Right ventricle myocardium inferior (tissue), 1 donor: ENCODE measurements at places on chromosomes 1 and 21.

DNA sequence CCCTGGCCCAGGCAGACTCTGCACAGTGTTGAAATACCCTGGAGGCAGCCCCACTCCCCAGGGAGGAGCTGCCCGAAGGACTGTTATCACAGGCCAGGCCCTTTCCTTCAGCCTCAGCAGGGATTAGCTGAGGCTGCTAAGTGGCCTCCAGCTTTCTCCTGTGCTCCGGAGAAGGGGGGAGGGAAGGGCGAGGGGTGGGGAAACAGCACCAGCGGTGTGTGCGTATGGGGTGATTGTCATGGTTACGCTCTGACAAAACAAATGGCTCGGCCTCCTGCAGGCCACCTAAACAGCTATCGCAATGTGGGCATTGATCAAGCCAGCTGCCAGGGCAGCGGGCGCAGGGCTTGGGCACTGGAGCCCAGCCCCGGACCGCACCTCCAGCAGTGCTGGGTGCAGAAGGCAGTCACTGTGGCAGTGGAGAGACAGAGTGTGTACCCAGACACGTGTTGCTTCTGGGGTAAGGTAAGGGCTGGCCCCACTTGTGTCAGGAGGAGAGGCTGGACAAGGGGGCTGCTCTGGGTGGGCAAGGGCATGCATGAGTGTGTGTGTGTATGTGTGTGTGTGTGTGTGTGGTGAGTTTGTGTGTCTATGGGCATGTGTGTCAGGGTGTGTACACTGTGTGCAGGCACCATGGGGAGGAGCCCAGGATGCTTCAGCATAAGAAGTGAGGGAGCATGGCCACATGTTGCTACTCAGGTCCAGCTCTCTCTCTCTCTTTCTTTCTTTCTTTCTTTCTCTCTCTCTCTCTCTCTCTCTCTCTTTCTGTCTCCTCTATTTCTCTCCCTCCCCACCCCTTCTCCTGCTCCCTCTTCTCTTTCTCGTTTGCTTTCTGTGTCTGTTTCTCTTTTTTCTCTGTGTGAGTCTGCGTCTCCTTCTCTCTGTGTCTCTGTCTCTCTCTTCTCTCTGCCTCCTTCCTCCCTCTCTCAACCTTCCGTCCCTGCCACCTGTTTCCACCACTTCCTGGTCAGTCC lies at the start of gene VWA5B1:
VWA5B1 (plus strand) TSS at position 252 of the 974 bp plus-strand sequence. CDS start 19,727 bp downstream, outside the sequence.
- DNase-seq, result no peak

DNA sequence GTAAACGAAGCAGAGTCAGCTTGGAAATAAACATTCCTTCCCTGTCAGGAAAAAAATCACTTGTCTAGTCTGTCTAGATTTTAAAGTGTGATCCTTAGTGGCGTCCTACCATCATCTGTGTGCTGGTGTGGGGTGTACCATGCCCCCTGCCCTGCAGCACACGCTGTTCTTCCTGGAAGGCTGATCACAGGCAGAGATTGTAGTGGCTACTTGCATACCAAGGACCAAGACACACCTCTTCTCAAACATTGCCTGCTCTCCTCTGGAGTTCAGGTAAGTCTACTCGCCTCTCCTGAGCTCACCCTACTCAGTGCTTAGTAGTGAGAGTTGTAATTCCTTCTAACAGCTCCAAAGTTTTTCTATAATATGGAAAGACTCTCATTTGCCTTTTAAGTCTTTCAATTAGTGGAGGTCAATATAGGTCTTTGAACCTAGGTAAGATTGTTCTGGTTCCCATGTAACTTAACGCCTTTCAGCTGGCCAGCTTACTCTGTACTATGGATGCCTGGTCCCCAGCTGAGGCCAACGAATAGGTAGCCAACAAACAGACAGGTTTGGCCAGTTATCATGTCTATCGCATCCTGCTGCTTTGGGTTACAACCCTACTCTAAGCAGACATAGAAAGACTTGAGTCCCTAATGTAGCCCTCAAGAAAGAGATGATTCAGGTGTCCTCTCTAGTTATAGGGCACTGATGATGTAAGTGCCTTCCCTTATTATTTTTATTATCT lies 55.4 kb downstream of the XCL1 start:
- DNase-seq, result no peak

DNA sequence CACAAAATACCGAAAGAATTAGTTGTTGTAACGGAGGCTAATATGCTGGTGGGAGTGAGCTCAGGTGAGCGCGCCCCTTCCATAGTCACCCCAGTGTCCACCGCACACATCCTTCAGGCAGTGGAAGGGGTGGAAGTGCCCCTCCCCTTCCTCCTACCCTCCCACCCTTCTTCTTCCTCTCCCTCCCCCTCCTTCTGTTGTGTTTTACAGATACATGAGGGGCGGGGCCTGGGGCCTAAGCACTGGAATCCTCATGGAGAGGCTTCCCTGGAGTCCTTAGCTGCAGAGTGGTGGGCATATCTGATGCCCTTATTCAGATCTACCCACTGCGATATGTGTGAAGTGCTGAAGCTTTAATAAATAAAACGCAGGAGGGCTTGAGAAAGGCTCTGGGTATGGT lies 10.3 kb upstream of the ADARB1 start:
- DNase-seq, result no peak

GRCh38 chr1:55040083-55040932 lies 960 bp downstream of the PCSK9 start:
- DNase-seq, result no peak

DNA sequence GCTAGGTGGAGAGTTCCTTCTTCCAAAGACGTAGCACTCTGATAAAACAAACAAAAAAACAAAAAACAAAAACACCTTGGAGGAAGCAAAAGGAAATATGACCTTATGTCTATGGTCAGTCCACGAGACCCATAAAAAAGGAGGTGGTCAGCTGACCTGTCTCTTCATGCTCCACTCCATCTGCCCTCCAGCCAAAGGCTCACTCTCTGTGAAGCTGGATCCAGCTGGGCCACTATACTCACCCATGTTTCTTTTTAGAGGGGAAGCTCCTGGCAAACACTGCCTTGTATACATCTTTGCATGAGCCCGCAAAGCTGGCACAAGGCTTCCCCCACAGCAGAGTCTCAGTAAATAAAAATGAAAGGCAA lies 126.1 kb upstream of the CACHD1 start:
- no peak for DNase-seq

- no peak for DNase-seq
Observed at GRCh38 chr1:202234331-202235002, 40.9 kb downstream of the LGR6 start.

- DNase-seq, result no peak
Observed at GRCh38 chr1:230125141-230125540, 58.1 kb downstream of the GALNT2 start.

DNA sequence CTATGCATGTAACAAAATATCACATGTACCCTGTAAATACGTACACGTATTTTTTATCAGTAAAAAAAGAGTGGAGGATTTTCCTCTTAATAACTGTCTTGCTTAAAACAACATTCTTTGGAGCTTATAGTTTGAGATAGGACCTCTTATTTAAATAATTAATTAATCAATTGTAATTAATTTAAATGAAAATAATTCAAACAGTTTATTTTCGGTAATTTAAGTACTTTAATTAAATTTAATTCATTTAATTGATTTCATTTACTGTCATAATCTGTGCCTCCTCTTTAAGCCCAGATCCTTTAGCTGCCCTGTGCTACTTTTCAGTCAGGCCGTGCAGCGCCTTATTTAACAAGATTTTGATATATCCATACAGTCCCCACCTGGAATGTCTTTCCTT lies 427.0 kb downstream of the HLX start:
- DNase-seq, result no peak

DNA sequence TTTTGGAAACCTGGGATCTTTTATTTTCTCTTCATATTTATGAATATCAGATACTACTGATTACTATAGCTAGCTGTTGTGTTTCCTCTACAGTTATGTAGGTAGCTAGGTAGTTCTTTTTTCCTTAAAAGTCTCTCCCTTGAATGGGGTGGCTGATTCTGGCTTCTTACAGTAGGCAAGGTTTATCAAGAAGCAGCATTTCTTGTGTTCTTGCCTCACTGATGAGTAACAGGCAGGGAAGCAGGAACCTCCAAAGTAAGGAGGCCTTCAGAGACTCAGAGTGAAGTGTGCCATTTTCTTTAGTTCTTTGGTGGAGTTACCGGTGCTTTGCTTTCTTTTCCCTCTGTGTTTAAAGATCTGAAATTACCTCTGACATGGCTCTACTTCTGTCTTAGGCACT lies 56.0 kb downstream of the ZMYM4 start:
- DNase-seq, result no peak

DNA sequence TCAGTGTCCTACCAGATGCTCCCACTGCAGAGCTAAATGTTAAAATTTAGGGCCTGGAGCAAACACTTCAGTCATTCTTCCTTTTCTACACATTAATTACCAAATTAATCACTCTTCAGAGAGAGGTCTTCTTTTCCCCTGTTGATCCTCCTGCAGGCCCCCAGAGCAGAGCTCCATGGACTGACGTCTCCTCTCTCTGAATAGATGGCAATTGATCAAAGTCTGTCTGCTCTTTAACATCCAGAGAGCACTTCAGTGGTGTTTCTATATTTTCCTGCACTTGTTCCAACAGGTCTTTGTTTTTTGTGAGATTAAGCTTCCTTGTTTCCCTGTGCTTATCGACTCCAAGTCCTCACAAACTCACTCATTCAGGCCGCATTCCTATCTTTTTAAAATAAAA lies 239.3 kb downstream of the SIPA1L2 start:
- no peak for DNase-seq

- no peak for DNase-seq
Observed at GRCh38 chr1:175690298-175690697, 53.1 kb downstream of the TNR start.

- DNase-seq, result no peak
Observed at GRCh38 chr1:58573705-58574591, 3.1 kb downstream of the TACSTD2 start.

DNA sequence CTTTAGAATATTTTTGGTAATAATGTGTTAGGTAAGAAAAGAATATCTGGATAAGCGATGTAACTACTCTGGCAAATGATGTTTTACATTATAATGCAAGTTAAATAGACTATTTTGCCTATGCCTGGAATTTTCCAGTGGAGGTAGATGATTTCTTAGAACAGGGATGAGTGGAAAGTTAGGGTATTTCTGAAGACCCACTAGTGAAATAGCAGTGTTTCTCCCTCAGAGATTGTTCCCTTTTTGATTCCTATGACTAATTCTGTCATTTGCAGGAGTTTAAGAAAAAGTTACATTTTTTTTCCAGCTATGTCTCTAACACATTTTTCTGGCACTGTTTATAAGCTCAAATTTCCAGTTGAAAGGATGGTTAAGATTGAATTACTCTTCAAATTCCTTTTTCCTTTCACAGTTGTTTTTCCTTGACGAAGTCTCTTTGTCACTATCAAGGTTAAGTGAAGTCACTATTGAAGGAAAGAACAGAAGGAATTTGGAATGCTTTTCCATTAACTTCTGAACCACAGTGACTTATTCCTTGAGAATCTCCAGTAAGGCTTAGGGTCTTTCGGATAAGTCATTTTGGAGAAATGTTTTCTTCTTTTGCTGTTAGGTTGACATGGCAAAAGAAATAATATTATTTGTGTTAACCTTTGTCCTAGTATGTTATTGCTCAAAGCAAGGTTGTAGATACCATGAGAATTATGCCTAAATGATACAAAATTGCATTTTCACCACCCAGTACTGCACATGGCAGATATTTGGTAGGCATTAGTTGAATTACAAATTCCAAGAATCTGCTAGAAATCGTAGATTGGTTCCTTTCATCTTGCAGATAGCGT lies 42.9 kb upstream of the ZNF326 start:
- no peak for DNase-seq

DNA sequence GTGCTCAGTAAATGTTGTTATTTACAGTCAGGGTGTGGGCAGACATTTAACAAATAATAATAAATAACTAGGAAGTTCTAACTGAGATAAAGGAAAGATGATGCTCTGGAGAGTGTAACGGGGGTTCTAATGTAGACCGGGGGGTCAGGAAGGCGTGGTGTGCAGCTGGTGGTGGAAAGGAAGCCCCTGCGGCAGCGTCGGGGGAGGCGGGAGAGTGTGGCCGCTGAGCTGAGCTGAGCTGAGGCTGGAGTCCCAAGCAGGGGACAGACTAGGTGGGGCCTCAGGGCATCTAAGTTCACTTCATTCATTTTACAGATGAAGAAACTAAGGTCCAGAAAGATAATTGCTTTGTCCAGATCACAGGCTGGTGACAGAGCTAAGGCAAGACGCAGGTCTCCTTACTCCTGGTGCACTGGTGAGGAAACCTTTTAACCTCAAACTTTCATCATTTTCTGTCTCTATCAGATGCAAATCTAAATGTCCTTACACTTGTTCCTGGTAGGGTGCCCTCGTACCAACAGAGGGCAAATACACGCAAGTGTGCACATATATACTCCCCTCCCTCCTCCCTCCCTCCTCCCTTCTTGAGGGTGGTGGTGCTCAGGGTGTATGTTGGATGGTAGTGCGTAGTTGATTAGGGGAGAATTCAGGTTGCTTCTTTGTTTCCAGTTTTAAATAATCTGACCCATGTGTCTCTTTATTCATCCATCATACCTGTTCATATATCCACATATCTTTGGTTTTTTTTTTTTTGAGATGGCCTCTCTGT lies 44.1 kb downstream of the KIF26B start:
- no peak for DNase-seq

- DNase-seq, result no peak
Observed at GRCh38 chr1:67451356-67451755, 21.2 kb upstream of the SERBP1 start.

- DNase-seq, result no peak
Observed at GRCh38 chr1:83086346-83086745, 912.6 kb downstream of the TTLL7 start.

GRCh38 chr1:231040019-231040799 lies at the start of gene FAM89A:
TSS of gene FAM89A (minus strand) at chr1:231040254. CDS start at chr1:231040211, 43 bp downstream.
- DNase-seq, result no peak

DNA sequence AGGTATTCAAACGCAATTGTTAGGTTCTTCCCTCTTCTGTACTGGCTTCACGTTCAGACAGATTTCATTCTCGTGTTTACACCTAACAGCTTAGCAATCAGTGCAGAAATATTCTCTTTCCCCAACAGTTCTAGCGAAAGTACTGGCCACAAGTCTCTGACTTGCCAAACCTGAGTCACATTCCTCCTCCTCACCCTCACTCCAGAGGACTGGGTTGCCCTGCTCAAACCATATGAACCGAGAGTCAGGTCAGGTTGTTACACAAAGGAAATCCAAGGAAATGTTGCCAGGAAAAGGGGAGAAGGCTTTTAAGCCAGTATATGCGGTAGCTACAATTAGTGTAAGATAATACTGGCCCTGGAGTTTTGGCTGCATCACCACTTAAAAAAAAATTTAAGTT lies 282.5 kb downstream of the RGS7 start:
- DNase-seq, result no peak

DNA sequence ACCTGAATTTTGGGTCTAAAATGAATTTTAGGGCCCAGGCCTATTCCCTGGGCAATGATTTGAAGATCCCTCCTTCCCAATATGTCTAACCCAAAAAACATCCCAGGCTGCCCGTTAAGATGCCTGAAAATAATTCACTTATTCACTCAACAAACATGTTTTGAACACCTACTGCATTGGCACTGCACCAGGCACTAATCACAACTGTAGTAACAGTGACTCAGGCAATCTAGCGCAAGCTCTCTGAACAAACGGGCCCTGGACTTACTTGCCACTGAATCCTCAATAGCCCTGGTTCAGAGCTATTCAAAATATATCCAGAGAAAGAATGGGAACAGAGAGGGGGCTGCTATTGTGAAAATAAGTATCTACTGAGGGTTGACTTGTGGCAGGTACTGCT lies 4.2 kb downstream of the CD244 start:
- DNase-seq, result no peak

- DNase-seq, result no peak
Observed at GRCh38 chr1:102693345-102693744, 415.0 kb downstream of the COL11A1 start.

GRCh38 chr1:185895208-185895900 lies 161.2 kb downstream of the HMCN1 start:
- no peak for DNase-seq

- no peak for DNase-seq
Observed at GRCh38 chr1:228037401-228038386, 30.9 kb downstream of the WNT3A start.

- peak; percentile 82 for DNase-seq
Observed at GRCh38 chr1:229059671-229060539, 211.0 kb upstream of the RAB4A start.
